Naive thymus-derived CD8-positive, alpha-beta T cell (primary cell): ENCODE measurements at places on chromosomes 6 and 20.

DNA sequence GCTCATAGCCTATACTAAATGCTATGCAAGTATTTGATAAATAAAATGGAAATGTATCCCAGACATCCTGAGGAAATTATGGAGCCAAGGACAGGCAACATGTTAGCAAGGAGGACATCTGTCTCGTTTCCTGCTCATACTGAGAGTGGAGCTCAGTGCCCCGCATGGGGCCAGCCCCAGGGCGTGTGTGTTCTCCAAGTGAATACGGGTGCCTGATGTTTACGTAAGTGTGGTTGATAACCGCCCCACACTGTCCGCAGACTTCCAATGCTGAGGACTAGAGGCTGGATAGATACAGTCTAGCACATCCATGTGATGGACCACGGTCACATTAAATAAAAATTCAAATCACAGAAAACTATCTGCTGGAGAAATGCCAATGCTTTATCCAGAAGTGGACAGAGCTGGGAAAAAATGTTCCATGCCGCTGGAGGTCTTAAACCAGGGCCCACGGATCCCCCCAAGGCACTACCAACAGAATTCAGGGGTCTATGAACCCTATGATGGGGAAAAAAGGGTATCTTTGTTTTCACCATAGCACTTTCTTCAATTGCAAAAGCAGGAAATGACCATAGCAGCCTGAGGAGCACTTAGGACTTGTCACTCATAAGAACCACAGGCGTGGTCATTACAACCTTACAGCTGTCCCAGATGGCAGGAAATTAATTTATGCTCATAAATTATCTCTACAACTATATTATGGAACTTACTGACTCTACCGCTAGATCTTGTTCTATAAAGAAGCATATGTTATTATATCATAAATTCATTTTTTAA lies 24.9 kb downstream of the TGM2 start:
- no peak for DNase-seq

DNA sequence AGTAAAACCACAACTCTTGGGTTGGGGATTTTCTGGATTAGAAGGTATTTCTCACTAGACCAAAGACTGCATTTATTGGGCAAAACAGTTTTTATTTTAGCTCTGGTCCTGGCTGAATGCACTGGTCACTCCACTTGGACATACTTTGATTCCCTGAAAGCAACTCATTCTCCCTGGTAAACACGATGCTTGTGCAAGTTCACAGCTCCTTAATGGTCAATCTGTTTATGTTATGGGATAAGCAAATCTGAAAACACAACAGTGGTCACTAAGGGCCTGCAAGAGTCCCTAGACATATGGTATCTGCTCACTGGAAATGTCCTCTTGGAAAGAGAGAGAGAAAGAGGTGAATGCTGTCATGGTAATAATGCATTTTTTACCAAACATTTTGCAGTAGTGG lies 559.8 kb downstream of the CDH26 start:
- no peak for DNase-seq

DNA sequence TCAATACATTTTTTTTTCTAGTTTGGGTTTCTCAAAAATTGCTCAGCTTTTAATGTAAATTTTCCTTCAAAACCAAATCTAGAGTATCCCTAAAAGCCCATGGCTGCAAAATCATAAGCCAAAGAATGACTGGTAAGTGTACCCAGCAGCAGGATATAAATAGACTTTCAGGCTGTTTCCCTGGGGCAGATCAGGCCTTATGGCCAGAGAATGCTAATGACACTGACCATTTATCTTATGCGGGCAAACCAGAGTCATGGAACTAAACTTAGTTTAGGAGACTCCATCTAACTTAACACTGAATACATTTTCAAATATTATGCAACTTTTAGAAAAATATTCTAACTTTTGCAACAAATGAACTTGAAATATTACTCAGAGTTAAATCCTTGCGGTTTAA lies 7.4 kb downstream of the OSER1 start:
- DNase-seq, result no peak

DNA sequence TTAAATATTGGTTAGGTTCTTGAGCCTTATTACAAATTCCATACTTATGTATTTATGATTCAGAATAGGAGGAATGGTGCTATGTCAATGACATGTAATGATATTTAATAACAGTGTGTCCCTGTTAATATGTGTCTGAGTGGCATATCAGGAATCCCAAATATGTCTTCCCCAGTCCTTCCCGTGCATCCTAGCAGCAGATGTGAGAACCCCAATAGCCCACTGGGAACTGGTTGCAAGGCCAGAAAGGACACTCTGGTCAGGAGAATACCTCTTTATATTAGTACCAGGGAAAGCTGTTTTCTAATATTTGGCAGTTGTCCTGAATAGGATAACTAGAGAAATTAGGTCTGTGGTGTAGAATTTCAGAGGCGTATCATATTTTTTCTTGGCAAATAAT lies 159.1 kb upstream of the PDE7B start:
- no peak for DNase-seq

DNA sequence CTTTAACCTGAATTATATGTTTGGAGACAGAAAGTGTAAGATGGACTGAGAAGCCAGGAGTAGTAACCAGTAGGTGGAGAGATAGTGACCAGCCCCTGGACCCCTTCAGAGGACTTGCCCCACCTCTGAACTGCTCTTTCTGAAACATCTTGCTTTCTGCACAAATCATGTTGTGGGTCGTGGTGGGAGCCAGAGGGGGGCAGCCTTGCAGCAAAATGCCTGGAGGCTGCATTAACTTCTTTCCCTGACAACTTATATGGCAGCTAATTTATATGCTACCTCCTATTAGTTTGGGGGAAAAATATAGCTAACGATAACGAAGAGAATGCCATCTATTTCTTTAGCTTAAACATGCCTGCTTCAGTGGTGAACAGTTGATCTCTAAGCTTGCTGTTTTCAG lies 859.8 kb downstream of the MAFB start:
- DNase-seq, result no peak

DNA sequence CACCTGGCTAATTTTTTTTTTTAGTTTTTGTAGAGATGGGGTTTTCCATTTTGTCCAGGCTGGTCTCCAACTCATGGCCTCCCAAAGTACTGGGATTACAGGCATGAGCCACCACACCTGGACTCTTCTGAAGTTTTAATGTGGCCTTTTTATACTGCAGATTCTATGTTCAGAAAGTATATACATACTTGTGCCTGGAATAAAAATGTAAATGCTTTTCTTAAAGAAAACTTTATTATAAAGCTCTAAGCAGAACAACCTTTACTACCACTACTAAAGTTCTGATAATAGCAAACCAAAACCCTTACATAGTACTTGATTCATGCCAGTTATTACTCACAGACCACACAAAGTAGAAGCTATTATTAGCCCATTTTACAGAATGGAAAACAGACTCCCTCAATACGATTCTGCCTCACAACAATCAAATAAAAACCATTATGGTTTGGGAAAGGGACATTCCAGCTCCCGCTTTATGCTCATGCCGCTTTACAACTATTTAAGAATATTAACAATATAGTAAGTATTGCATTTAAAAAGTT lies 5.3 kb downstream of the PHIP start:
- DNase-seq, result no peak

- peak; percentile 73 for DNase-seq
Observed at GRCh38 chr6:30213957-30214656, 901 bp upstream of the TRIM26 start.

DNA sequence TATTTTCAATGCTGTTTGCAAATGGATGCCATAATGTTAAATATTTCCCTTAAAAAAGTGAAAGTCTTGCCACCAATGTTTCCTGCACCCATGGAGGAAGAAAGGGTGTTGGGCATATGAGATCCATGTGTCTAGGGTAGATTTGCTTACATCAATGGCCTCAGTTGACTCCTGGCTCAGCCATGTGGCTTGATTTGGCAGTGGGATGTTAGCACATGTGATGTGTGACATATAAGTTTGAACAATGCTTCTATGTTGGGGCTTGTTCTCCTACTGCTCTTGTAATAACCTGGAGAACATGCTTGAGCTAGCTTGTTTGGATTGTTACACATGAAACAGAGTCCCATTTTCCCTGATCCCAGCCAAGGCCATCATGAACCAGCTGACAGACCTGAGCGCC lies 187.6 kb downstream of the SCP2D1 start:
- DNase-seq, result no peak

DNA sequence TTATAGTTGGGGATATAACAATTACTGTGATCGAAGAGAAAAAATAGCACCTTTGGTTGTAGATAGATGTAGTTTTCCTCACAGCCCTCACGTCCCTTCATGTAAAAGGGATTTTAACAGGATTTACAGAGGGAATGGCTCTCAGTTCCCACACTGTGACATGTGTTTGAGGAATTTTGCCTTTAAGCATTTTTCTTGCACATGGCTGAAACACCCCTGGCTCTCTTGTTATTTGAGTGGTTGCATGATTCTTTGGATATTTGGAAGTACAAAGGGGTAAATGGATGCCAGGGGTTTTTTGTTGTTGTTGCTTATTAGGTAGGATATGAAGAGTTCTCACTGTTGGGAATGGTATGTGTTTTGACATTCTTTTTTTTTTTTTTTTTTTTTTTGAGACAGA lies 48.2 kb downstream of the JAG1 start:
- no peak for DNase-seq

DNA sequence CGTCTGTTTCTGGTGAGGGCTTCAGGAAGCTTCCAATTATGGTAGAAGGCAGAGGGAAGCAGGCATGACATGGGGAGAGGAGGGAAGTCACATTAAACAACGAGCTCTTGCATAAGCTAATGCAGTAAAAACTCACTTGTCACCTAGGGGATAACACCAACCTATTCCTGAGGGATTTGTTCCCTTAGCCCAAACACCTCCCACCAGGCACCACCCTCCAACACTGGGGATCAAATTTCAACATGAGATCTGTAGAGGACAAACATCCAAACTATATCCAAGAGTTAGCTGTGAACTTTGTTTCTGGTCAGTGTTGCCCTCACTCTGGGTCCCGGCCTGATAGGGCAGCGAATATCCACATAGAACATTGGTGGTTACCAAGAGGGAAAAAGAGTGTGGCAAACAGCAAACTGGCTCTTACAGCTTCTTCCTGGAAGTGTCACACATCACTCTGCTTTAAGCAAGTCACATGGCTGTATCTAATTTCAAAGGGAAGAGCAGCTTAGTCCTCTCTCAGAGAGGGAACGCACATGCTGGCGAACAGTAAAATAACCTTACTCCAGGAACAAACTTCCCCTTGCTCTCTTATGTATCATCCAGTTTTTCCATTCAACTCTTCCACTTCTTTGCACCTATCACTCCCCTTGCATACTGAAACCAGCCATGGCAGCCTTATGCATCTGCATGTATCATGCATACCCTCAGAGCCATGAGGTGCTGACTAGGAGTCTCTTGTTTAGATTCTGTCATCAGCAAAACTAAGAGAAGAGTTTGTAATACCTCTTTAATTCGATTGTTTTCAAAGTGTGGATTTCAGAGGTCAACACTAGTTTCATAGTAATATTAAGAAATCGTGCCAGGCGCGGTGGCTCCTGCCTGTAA lies 4.8 kb upstream of the MOCS1 start:
- no peak for DNase-seq

GRCh38 chr20:51444467-51444866 lies 98.1 kb downstream of the NFATC2 start:
- DNase-seq, result no peak

DNA sequence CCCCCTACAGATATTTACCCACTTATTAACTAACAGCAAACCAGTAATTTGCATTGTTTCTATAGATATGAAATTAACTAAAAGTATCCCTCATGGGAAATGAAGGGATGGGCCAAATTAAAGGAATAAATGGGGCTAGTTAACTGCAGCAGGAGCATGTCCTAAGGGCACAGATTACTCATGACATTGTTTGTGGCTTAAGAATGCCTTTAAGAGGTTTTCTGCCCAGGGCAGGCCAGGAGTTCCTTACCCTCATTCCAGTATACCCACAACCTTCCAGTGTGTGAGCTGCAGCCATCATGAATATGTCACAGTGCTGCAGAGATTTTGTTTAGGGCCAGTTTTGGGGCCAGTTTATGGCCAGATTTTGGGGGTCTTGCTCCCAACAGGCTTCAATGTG lies 1101.9 kb downstream of the PRIM2 start:
- no peak for DNase-seq

GRCh38 chr6:114361036-114361435 lies 18.2 kb upstream of the HS3ST5 start:
- DNase-seq, result no peak

GRCh38 chr6:107489636-107490565 lies at the start of gene SOBP:
Gene SOBP (plus strand): TSS chr6:107490117. CDS start chr6:107490617, 500 bp downstream.
- DNase-seq, result peak; percentile 11

DNA sequence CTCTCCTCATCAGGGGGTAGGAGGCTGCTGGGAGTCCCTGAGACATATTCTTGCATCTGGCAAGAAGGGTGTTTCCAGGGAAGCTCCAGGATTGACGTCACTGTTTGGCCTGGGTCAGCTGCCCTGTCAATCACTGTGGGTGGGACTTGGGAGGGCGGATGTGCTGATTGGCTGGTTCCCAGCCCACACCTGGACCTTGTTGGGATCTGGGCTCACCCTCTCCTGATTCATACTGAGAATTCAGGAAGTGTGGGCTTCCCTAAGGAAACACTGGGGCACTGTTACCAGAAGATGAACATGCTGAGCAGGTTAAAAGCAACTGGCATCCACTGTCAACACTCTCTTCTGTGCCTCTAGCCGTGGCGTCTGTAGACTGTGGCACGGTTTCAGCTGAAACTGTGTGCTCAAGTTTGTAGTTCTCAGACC lies 36.5 kb downstream of the CDH26 start:
- DNase-seq, result no peak

GRCh38 chr6:106444777-106445507 lies 84.4 kb downstream of the CRYBG1 start:
- no peak for DNase-seq

DNA sequence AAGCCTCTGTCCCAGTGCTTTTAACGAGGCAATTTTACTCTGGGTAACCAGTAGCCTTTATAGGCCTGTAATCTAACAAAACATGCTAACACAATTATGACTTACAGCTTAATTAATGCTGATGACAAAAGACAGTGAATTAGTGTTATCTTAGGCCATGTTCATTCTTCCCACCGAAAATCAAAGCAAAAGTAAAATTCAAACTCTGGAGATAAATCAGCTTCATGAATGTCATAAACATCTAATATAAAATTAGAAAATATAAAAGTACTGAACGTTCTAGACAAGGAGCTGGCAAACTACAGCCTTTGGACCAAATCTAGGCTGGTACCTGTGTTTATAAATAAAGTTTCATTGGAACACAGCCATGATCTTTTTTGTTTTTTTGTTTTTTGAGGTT lies 18.6 kb upstream of the COL21A1 start:
- DNase-seq, result no peak

DNA sequence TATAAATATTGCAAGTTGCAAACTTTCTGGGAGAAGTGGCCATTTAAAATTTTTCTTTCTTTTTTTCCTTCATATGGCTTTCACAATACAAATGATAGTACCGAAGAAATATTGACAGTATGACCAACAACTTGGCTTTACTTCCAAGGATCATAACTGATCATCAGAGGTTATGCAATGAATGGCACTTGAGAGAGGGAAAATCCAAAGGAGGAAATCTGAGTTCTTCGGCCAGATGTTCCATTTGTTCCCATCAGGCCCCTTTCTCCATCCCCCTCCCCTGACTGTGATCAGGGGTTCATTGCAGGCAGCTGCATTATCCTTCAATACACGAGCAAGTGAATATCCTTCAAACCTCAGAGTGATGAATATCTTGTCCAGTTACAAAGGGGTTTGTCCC lies 130.0 kb upstream of the UST start:
- no peak for DNase-seq

- DNase-seq, result no peak
Observed at GRCh38 chr6:14500809-14501208, 383.2 kb downstream of the CD83 start.
